HAP-1 (cell line): ENCODE measurements at places on chromosomes 12 and 14.

- no peak for DNase-seq
Observed at GRCh38 chr14:97578982-97579548, 781.9 kb downstream of the VRK1 start.

- DNase-seq = no peak
Observed at GRCh38 chr12:84502180-84502860, 410.3 kb downstream of the SLC6A15 start.

DNA sequence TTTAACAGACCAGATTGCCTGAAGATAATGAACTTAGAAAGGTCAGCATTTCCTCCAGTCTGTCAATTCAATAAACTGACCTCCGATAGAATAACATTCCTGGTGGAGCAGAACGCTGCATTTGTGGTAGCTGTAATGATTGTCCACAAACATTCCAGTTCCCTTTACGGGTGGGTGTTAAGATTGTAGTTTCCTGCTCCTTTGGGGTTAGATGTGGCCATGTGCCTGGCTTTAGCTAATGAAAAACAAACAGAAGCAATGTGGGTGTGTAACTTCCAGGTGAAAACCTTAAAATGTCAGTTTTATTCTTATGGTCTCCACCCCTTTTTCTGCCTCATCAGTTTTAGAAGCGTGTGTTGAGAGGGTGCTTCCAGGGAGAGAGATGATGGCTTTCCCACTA is 217.3 kb upstream of the CRY1 start:
- DNase-seq = no peak

- peak; percentile 52 for DNase-seq
Observed at GRCh38 chr14:88013750-88014349, 8.9 kb downstream of the GPR65 start.

GRCh38 chr14:95238487-95239298 is 81.0 kb downstream of the CLMN start:
- no peak for DNase-seq

GRCh38 chr12:118061011-118061872 is at the start of gene WSB2:
WSB2 (minus strand) TSS chr12:118061179; CDS start chr12:118061048, 131 bp downstream.
- peak; percentile 70 for DNase-seq

DNA sequence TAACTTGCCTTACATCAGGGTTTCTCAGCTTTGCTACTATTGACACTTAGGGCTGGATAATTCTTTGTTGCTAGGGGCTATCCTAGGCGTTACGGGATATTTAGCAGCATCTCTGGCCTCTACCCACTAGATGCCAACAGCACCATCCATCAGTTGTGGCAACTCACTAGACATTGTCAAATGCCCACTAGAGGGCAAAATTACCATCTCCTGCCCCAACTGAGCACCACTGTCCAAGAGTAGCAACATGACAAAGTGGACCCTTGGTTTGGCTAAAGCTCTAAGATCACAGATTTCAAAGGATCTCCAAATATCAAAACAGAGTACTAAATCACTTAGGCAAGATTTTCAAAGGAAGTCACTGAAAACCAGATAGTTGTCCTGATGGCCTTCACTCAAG is 251.7 kb upstream of the TBX3 start:
- no peak for DNase-seq

DNA sequence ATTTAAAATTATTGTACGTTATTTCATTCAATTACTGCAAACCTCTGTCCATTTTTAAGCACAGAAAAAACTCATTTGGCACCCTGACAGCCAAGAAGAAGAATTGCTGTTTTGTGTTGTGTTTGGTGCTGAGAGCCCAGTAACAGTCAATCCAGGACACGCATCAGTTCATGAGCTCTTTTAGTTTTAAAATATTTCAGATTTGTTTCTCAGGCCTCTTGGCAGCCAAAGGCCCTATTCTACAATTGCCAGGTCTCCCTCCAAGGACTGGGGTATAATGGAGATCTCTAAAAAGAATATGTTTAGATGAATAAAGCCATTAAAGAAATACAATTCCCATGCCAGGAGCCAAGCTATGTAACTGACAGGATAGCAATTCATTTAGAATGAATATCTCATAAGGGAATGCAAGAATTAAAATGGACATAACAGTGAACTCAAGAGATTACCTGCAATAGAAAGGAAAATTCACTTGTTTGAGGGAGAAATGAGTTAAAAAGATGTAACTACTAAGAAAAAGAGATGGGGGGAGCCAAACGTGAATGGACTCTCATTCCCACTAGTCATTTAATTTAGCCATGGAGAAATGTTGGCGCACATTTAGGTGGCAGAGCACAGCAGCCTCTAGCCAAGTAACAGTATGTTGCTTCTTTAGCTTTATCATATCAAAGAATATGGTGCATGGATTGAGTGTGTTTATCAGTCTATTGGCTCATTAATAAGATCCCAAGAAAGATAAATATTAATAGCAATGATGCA is 140.6 kb upstream of the PELI2 start:
- DNase-seq = no peak

DNA sequence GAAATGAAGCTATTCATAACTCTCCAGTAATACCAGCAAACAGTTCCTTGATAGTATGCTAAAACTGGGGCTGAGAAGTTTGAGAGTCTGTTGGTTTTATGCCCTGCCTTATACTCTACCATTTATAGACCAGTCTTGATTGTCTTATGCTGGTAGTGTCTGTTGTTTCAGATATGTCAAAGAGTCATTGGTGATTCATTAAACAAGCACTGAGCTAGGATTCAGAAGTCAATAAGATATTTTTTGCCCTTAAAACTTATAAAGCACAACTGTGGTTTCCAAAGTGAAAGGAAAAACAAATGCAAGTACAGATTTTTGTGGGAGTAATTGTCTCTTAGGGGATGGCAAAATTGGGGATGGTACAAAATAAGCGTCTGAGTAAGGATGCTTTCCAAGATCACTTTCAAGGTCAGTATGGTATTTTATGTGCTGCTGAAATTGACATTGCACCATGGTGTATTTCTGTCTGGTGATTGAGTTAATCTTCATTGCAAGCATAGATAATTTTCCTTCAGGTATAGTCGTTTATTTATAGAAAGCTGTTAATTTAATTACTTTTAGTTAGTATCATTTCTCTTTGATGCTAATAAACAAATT is 289.5 kb upstream of the E2F7 start:
- DNase-seq = no peak

DNA sequence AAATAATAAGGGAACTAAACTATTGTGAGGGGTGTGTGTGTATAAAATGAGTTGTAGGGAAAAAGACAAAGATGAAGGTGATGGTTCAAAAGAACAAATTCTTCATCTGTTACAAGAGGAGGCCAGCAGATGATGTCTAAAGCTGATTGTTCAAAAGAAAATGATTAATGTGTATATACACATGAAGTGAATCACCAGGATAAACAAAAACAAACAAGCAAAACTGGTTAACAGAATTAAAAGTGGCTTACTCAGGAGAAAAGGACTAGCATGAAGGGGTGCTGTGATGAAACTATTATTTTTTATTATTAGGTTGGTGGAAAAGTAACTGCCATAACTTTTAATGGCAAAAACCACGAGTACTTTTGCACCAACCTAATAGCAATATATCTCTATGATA is 348.4 kb downstream of the BCL11B start:
- no peak for DNase-seq

GRCh38 chr12:122020795-122021192 is 890 bp upstream of the BCL7A start:
- DNase-seq = no peak

- no peak for DNase-seq
Observed at GRCh38 chr12:15200641-15201040, 20.6 kb downstream of the RERG start.

GRCh38 chr14:87896393-87897380 is 96.3 kb downstream of the GALC start:
- DNase-seq = peak; percentile 22

GRCh38 chr12:65925626-65926025 is 101.3 kb downstream of the HMGA2 start:
- no peak for DNase-seq

GRCh38 chr12:10861366-10861765 is 12.1 kb upstream of the PRR4 start:
- no peak for DNase-seq

DNA sequence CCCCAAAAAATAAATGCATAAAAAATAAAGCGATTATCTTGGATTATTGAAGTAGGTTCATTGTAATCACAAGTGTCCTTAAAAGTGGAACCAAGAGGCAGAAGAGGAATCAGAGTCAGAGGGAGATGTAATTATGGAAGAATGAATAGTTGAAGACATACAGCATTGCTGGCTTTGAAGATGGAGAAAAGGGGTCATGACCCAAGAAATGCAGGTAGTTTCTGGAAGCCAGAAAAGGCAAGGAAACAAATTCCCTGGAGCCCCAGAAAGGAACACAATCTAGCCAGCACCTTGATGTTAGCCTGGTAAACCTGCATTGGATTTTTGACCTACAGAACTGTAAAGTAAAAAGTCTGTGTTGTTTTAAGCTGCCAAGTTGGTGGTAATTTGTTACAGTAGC is 57.5 kb upstream of the PTGR2 start:
- DNase-seq = no peak

- no peak for DNase-seq
Observed at GRCh38 chr12:90410962-90411361, 544.0 kb downstream of the CCER1 start.

DNA sequence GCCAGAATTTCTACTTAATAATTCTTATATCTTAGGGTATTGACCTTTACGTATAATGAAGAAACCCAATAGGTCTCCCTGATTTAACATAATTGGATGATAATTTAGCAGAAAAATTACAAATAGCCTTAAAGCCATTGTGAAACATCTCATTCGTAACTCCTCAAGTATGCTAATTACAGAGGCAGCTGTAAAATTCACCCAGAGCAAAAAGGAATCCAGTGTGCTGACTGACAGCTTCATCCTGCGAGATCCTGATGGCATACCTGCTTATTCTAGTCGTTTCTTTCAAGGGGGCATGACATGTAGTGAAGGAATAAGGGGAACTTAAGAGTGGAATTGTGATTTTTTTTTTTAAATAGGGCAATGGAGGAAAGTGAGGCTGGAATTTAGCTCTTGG is 291.5 kb downstream of the FUT8 start:
- DNase-seq = no peak

DNA sequence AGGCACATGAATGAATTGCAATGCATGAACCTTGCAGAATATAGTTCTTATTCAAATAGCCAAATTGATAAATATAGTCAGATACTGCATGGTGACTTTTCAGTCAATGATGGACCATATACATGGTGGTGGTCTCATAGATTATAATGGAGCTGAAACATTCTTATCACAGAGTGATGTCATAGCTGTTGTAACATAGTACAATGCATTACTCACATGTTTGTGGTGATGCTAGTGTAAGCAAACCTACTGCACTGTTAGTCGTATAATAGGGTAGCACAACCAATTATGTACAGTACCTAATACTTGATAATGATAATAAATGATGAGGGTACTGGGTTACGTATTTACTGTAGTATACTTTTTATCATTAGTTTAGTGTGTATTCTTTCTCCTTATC is 280.3 kb downstream of the BCAT1 start:
- DNase-seq = no peak

GRCh38 chr14:87998482-87998881 is 5.5 kb upstream of the GALC start:
- no peak for DNase-seq

DNA sequence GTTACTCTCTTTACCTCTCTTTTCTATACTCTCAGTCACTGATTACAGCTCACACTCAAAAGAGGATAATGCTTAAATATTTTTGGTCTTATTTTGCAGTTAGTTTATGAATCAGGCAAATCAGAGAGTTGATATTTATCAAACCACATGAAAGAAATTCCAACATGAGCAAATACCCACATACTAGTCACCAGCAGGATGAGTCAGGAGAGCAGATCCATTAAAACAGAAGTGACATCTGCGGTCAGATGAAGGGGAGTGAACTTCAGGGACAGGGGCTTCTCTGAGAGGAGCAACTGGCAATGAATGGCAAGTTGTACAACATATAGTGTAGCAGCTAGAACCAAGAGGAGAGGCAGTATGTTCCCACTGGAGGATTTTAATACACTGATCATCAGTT is 258.7 kb downstream of the SYT10 start:
- DNase-seq = no peak

GRCh38 chr14:103692159-103692558 is 23.1 kb downstream of the XRCC3 start:
- DNase-seq = no peak

DNA sequence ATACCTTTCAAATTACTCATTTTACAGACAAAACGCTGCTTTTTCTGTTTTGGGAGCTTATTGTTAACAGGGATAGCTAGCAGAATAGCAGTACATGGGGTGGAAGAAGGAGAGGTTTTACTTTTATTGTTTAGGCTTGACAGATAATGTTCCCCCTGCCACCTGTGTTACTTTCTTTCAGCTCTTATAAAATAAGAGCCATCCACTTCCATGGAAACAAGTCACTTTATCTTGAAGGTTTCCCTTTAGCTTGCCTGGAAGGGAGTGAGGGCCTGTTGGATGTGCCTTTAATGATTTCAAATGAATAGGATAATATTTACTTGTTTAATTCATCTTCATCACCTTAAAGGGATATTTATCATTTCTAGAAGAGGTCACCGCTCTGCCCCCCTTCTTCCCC is 23.3 kb downstream of the GPATCH2L start:
- DNase-seq = no peak

DNA sequence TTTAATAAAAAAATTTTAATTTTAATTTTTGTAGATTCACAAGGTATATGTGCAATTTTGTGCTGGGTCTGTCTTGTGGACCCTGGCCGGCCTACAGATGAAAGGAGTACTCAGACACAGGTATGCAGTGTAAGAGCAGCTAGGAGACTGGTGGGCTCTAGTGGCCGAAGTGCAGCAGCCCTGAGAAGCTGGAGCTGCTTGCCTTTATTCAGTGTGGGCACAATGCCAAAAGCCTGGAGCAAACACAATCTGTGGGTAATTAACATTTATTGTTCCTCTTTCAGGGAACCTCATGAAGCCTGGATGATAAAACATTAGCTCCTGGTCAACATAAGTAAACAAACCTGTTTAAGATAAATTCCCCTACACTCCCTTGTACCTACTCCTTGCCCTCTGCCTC is 135.7 kb upstream of the SEL1L start:
- no peak for DNase-seq

DNA sequence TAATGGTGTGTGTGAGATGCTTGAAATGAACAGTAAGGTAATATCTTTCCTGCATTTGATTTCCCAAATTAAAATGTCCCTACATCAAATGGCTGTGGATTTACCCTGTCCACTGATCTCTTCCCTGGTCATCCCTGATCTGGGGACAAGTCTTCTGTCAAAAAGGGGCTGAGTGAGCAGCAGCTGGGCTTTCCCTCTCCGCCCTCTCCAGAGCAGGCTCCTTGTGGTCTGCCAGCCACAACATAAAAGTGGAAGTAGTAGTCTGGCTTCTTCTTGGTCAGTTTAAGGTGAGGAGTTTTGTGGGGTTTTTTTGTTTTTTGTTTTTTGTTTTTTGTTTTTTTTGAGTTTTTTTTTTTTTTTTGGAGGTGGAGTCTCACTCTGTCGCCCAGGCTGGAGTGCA is 25.2 kb upstream of the PLXNC1 start:
- no peak for DNase-seq
